ENCODE measurements at places on chromosomes 5 and 9.
A peak's percentile ranks its signal among the peaks of the same experiment; 100 is the strongest.

DNA sequence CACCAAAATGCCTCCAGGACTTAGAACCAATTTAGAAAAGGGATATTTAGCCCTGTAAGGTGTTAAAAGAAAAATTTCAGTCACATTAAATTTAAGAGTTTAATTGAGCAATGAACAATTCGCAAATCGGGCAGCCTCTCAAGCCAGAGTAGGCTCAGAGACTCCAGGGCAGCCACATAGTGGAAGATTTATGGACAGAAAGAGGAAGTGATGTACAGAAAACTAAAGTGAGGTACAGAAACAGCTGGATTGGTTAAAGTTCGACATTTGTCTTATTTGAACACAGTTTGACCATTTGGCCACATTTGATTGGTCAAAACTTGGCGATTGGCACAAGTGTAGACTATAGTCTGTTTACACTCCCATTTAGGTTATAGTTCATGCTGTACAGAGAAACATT lies 525.9 kb upstream of the ZNF608 start:
- no peak overlapping the region for H3K4me3 ChIP-seq
- H3K4me1 ChIP-seq = peaks cover 6% of the 10 kb centered on the region
- H3K27me3 ChIP-seq = no peaks in the 10 kb centered on the region
- no peak for DNase-seq
- H3K36me3 ChIP-seq = no peaks in the 10 kb centered on the region

DNA sequence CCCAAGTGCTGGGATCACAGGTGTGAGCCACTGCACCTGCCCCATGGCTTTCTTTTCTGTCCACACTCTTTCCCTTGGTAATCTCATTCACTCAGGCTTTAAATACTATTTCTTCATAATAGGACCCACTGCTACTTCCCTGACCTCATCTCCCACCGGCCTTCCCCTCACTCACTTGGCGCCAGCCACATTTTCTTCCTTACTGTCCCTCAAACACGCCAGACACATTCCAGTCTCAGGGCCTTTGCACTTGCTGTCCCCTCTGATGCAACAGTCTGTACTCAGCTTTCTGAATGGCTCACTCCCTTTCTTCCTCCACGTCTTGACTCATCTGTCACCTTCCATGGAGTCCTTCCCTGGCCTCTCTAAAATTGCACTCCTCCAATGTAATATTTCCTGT lies 111.1 kb upstream of the MVB12B start:
- H3K36me3 ChIP-seq = no peaks in the 10 kb centered on the region
- DNase-seq = no peak
- H3K27me3 ChIP-seq = peaks cover 52% of the 10 kb centered on the region
- H3K4me3 ChIP-seq = no peak overlapping the region

DNA sequence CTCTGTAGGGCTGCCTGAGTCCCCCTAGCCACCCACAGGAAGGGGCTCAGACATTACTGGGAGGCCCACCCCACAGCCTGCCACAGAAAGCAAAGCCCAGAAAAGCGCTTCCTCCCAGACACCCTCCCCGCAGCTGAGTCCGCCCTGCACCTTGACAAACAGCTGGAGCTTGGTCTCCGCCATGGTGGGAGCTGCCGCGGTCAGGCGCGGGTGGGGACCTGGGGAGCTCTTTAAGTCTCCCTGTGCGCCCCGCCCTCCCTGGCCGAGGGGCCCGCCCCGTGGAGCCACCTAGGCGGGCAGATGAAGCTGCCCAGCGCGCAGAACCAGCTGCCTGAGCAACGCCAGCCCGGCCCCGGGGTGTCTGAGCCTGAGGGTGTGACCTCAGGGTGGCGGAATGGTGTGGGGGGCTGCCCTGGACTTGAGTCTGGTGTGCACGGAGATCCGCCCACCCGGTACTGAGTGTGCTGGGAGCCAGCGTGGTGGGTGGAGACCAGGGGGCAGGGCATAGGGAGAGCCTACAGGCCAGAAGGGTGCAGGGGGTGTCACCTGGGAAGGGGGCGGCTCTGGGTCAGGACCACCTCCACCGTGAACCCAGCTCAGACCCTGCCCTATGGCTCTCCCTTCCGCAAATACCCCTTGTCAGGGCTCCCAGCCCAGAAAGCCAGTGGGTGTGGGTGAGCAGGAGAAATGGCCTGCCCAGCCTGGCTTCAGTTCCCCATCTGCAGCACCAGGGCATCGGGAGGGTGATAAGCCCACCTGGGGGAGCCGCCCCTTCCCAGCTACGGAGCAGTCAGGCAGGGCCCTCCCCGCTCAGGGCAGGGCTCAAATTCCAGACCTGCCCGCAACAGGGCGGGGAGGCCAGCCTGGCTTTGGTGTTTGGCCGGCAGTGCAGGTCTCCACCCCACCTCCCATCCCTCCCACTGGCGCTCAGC lies at the start of gene CLIC3:
TSS of gene CLIC3 (minus strand) at position 208 of the 932 bp plus-strand sequence. CDS start at position 183, 25 bp downstream.
- no peak within 1 kb of the TSS for H3K27ac ChIP-seq
- peaks cover 7% of the 10 kb centered on the region for H3K36me3 ChIP-seq
- H3K4me1 ChIP-seq = peaks cover 26% of the 10 kb centered on the region
- no peak within 1 kb of the TSS for H3K4me3 ChIP-seq

- H3K4me3 ChIP-seq = no peak overlapping the region
- no peaks in the 10 kb centered on the region for H3K4me1 ChIP-seq
- H3K36me3 ChIP-seq = no peaks in the 10 kb centered on the region
- peak; percentile 3 for DNase-seq
Observed at GRCh38 chr5:113201715-113202114, 225.1 kb downstream of the DCP2 start.

GRCh38 chr5:115465431-115465830 lies 79.1 kb downstream of the FEM1C start:
- H3K4me1 ChIP-seq = no peaks in the 10 kb centered on the region
- no peaks in the 10 kb centered on the region for H3K36me3 ChIP-seq
- H3K27ac ChIP-seq = no peak overlapping the region
